ENCODE measurements at places on chromosomes 2 and 18.

GRCh38 chr2:156511122-156511521, 74.9 kb downstream of the GPD2 start:
- DNase-seq = no peak

- DNase-seq = peak; percentile 53
These were observed 187.9 kb downstream of the NEDD4L start for GRCh38 chr18:58231930-58232329.

GRCh38 chr18:64099244-64099643, 49.6 kb downstream of the LINC00305 start:
- no peak for DNase-seq

DNA sequence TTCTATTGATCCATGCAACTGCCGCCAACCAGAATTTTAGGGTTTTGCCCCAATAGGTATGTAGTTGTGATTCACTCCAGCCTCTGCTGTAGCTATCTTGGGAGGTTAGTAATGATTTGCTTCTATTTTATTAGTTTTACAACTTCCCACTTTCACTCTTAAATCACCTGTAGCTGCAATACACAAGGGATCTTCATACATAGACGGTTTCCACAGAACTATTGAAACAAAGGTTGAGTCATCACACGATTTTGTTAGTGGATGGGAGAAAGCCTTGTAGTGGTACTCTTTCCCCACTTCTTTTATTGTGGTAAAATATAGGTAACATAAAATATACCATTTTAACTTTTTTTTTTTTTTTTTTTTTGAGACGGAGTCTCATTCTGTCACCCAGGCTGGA, 104.2 kb upstream of the SPRED2 start:
- no peak for DNase-seq

DNA sequence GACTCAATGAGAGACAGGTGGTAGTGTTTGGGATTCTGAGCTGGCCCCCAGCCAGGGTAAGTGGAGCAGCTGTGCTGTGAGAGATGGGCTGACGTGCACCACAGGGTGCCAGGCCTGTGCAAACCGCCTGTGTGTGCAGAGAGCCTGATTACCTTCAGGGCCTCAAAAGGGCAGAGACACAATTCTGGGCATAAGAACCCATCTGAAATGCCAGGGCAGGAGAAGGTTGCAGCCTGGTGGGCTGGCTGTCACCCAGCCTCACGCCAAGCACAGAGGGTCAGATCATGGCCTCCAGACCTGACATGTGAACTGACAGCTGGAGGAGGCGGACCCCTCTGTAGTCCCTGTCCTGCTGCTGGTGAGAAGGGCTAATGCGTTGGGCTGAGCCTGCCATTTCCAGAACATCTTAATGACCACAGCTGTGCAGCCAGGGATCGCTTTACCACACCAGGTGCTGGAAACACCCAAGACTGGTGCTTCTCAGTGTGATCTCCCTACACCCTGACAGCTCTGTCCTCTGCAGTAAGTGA, 100.9 kb downstream of the ARL4C start:
- no peak for DNase-seq

- DNase-seq = no peak
These were observed 1.5 kb downstream of the ZC3H8 start for GRCh38 chr2:112253261-112253815.

DNA sequence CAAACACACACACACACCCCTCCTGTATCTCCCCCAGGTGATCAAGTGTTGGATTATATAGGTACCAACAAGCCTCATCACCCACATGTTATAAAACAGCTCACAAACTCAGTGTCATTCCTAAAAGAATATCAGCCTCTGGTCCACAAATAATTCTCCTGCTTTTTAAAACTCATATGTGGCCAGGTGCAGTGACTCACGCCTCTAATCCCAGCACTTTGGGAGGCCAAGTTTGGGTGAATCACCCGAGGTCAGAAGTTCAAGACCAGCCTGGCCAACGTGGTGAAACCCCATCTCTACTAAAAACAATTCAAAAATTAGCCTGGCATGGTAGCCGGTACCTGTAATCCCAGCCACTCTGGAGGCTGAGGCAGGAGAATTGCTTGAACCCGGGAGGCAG, 87.8 kb downstream of the LRATD1 start:
- no peak for DNase-seq

- peak; percentile 2 for DNase-seq
These were observed 366.5 kb upstream of the POU3F3 start for GRCh38 chr2:104487366-104487765.

DNA sequence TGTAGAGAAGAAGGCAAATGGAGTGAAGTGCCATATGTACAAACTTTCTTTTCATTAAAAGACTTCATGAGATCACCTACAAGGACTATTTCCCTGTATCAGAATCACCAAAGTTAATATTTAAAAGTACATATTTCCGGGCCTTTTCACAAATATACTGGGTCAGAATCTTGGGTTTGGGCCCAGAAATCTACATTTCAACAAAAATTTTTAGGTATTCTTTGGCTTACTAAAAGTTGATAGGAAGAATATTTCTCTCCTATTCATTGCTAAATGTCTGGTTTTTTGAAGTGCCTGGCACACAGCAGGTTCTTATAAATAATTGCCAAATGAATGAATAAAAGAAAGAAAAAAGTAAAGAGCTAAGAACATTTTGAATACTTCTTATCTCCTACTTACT, 843.8 kb upstream of the ACVR2A start:
- DNase-seq = no peak

DNA sequence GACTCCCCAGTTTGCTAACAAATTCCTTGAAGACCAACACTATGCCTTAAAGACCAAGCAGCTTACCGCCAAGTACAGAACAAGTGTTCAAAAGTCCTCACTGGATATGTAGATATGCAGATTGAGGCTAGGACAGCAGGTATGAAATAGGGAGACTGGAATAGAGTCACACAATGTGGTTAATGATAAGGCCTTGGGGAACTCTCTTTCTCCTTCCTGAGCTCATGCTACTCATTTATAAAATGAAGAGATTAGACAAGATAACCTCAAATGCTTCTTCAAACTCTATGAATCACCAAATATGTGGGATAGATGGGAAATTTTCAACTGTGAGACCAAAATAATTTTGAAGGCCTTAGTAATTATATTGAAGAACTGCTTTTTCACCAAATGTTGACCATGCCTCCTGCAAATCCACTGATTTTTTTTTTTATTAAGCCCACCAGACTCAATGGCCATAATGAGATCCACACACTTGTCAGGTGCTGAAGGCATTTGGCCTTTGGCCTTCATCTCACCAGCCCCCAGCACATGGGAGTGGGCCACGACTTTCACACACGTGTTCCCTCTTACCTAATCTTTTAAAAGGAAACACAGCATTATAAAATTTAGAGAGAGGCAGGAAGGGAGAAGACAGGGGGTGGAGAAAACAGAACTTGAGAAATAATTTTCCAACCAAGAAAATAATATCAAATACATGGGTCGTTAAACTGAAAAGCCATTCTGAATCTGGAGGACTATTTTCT, 181.5 kb downstream of the EN1 start:
- DNase-seq = no peak

DNA sequence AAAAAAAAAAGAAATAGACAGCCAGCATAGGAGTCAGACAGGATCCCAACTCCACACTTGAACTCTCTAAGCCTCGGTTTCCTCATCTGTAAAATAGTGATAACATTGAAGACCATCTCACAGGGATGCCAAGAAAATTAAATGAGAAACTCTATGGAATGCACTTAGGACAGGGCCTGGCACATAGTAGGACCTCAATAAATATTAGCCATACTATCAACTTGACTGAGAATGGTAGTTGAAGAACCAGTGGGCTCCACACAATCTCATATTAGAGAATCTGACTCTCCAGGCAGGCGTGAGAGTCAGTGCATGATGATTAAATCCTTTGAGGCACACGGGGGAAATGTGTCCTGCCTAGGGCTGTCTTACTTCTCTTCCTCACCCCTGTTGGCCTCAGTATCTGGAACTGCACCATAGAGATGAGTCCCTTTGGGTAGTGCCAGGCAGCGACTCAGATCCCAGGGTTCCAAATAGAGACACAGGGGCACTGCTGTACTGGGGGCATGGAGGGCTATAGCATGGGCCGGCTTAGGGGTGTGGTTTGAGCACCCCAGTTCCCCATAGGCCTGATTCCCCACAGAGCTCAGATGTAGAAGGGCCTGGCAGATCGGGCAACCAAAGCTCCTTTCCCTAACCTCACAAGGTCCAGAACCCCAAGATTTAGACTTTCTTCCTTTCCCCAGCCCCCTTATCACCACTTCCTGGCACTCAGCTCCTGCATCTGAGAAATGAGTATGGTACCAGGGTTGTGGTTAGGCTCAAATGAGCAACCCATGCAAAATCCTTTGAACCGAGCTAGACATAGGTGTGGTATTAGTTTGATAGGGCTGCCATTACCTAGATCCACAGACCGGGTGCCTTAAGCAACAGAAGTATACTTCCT, 51.3 kb upstream of the CAB39 start:
- peak; percentile 74 for DNase-seq

- no peak for DNase-seq
These were observed 114.8 kb upstream of the PKDCC start for GRCh38 chr2:41933046-41933420.
